Glutamatergic neuron (in vitro differentiated cells): ENCODE measurements at places on chromosomes 12 and 14. TPM values are rescaled to one million over a fixed set of nuclear protein-coding genes. Genes with fewer than 3 reads are reported as not detected.

DNA sequence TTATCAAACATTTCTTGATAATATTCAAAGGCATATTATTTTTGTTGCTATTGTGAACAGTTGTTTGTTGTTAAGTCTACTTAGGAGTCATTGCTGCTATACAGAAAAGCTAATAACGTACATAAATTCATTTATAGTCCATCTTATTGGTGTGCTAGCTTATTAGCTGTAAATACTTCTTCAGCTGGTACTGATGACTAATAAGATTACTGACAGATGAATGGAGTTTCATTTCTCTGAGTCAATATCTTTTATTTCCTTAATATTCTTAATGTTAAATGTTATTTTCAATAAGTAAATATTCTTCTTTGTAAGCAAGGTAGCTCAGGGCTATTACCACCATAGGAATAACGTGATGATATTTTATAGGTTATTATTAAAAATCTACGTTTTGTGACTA is 139.4 kb upstream of the SLCO1C1 start:
- DNase-seq, result no peak

- no peak for DNase-seq
These were observed 64.3 kb upstream of the STON2 start for GRCh38 chr14:81464253-81465002.

GRCh38 chr14:23370221-23370620 is 2.4 kb upstream of the IL25 start:
- no peak for DNase-seq

The ACSM4 gene
- not detected for total RNA-seq

The SPTLC2 gene
- total RNA-seq, result 33.9 TPM

DNA sequence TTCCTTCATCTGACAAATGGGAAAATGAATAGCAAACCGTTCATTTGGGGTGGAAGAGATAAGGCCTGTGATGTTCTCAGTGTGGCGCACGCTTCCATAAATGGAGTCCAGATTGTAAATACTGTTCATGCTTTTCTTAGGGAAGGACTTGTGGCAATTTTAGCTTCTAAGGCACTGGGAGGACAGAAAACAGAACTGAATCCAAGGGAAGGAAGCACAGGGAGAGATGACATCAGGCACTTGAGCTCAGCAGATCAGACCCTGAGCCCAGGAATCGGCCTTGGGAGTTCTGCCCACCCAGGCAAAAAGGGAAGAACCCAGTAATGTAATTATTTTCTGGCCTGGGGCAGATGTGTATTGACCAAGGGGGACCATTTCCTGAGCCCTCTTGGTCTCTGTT is 7.2 kb upstream of the SH2B3 start:
- no peak for DNase-seq

The TRAF3 gene
- total RNA-seq, result 16.7 TPM

DNA sequence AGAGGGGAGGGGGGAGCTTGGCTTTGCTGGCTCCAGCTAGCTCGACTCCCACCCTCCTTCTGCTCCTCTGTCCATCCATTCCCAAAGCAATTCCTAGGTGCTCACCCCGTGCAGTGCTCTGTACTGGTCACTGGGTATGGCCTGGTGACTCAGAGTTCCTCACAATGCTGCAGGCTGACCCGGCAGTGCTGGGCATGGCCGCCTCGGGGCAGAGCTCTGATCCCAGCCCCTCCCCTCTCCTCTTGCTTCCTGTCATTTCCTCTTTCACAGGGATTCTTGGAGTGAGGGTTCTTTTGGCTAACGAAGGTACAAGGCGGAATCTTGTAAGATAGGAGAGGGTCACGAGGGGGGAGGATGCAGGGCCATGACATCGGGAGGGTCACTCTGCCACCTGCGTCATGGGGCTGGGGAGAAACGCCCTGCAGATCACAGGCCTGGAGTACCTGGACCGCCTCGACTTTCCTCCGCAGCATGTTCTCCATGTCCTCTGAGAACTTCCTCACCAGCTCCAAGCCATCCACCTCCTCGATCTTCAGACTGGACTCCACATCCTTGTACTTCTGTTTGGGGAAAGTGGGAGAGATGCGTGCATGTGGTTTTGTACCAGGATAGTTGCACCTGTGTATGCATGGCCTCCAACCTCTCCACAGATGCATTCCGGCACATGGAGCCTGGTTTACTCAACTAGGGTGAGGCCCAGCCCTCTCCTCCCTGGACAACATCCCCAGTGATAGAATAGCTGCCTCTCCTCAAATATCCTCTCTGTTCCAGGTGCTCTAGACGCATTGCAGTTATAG is 5.7 kb downstream of the CACNA2D4 start:
- DNase-seq, result no peak

DNA sequence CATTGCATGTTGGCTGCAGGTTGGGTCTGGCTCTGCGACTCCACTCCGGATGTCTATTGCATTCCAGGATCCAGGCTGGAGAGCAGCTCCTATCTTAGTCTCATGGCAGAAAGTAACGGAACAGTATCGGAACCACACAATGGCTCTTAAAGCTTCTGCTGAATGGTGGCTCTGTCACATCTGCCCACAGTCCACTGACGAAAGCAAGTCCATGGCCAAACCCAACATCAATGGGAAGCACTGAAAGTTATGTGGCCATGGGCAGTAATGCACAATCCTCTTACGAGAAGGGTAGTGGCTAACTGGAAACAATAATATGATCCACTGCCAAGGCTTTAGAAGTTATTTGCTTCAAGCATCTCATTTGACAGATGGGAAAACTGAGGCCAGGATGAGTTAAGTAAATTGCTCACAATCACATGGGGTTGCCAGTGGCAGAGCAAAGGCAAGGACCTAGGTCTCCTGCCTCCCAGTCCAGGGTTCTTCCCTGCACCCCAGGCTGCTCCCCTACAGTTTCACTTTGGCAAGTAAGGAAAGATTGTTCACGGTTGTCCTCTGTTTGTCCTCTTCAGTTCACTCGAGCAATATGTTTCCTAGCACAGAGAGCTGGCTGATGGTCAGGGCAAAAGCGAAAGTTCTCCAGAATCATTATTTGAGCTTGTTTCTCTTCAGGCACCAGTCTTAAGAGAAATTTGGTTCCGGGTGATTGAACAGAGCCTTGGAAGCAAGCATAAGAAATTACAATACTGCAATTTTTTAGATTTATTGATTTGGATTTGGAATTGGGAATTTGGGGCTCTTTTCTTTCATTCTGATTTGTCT is 54.2 kb downstream of the CKAP4 start:
- no peak for DNase-seq

- DNase-seq, result no peak
These were observed 65.6 kb downstream of the CCDC88C start for GRCh38 chr14:91352053-91352452.

The BMP4 gene
- 3.7 TPM for total RNA-seq

GRCh38 chr12:78040111-78040510 is 209.4 kb downstream of the NAV3 start:
- DNase-seq, result no peak

The IQSEC3 gene
- total RNA-seq, result 41.4 TPM

The CCDC88C gene
- total RNA-seq, result 68.0 TPM

The POU6F1 gene
- total RNA-seq, result 6.0 TPM

- DNase-seq, result no peak
These were observed 28.2 kb downstream of the RPGRIP1 start for GRCh38 chr14:21308132-21308478.

The ABCD2 gene
- total RNA-seq, result 4.2 TPM

The BHLHE41 gene
- 3.6 TPM for total RNA-seq

The GPR68 gene
- total RNA-seq, result not detected

DNA sequence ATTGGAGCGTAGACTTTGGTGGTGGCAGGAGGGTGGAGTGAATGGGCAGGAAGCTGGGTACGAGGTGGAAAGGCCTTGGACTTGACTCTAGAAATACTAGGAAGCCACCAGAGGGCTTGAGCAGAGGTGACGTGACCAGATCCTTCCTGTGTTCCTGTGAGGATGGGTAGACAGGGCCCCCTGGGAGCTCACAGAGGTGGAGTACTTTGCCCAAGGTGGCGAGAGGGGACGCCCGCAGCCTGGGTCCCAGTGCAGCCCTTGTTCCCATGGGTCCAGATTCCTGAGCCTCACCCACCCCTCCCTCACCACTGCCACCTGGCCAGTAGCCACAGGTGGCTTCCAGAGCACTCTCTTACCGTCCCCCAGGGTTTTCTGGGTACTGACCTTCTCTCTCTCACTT is 89.8 kb downstream of the KIF26A start:
- peak; percentile 5 for DNase-seq

The GNS gene
- 145 TPM for total RNA-seq

DNA sequence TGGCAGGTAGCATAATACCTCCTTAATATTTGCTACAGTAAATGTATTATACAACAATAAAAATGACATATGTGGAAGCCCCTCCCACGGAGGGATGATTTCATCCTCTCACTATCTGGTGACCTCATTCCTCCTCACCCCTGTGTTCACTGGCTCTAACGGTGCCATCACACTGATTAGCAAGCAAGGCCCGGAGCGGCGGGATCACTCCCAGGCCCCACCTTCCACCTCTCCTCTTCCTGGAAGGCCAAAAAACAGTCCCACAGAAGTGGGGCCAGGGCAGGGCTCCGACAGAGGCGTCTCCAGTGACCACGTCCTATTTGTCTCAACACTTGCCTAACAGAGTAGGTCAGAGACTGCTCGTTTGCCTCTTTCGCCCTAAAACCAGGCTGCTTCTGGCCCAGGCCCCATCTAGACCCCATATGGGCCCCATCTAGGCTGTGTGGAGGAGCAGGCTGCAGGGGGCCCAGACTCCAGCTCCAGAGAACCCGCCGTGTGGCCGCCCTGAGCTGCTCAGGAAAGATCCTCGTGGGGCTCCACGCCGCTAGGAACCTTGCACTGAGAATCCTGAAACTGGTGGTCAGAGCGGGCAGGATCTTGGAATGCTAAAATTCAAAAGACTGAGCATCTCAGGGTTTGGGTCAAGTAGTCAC is 3.7 kb downstream of the SELPLG start:
- DNase-seq, result peak; percentile 55

DNA sequence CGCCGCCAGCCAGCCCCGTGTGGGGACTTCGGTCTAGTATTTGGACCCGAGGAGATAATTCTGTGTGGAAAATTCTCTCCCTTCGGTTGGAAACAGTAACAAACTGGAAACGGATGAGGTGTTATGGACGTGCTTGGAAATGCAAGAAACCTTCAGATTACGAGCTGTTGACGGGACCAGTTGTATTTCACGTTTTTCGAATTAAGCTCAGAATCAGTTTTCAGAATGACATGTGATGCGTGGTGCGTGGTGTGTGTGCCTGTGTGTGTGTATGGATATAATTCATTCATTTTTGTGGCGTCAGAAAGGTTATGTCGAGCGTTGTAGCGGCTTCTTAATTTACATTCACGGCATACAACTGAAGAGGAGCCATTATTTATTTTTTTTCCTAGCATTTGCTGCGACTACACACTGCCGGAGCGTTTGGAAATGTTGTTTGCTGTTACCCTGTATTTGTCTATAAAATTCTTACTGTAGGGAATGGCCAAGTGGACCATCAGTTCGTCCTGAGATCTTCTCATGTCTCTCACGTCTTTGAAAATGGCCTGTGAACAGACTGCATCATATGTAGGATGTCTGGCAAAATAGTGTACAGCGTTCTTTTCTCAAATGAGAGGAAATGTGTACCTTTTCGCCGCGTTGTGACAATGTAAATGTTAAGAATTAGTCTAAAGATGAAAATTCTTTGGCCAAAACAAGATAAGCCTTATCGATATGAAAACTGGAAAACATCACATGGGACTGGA is 1.3 kb downstream of the TRAF3 start:
- no peak for DNase-seq

DNA sequence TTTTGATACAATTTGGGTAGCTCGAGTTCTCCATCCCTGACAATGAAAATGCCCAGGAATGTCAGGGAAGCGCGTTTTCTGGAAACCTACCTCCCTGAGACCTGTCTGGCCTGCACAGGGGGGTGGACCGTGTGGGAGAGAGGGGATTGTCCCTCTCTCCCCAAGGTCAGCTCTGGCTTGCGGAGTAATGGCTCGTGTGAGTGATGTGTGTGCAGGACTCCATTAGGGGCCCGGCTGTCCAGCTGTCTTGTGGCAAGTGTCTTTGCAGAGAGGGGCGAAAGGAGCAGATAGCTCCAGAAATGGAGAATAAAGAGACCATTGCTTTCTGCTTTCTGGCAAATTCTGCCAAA is 215.3 kb downstream of the CHST11 start:
- DNase-seq, result no peak

GRCh38 chr14:50862036-50862570 is 9.8 kb upstream of the ABHD12B start:
- no peak for DNase-seq

DNA sequence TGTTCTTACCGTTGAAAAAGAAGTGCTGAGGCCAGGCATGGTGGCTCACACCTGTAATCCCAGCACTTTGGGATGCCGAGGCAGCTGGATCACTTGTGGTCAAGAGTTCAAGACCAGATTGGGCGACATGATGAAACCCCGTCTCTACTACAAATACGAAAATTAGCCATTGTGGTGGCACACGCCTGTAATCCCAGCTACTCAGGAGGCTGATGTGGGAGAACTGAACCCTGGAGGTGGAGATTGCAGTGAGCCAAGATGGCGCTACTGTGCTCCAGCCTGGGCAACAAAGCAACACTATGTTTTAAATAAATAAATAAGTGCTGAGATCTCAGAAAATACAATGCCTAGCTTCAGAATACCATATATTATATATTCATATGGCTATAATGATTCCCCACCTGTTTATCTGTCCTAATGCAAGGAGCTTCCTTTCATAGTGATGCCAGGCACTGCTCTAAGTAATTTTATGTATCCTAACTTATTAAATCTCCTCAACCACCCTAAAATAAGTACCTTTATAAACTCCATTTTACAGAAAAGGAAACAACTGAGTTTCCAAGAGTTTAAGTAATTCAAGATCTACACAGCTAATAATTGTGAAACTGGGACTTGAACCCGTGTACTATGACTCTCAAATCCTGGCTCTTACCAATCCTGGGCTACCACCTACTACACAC is 7.3 kb downstream of the PHLDA1 start:
- DNase-seq, result no peak

- no peak for DNase-seq
These were observed 651 bp downstream of the PFKM start for GRCh38 chr12:48119834-48120195.

GRCh38 chr14:51912112-51912786 is 51.8 kb downstream of the GNG2 start:
- DNase-seq, result no peak

The LALBA gene
- not detected for total RNA-seq

DNA sequence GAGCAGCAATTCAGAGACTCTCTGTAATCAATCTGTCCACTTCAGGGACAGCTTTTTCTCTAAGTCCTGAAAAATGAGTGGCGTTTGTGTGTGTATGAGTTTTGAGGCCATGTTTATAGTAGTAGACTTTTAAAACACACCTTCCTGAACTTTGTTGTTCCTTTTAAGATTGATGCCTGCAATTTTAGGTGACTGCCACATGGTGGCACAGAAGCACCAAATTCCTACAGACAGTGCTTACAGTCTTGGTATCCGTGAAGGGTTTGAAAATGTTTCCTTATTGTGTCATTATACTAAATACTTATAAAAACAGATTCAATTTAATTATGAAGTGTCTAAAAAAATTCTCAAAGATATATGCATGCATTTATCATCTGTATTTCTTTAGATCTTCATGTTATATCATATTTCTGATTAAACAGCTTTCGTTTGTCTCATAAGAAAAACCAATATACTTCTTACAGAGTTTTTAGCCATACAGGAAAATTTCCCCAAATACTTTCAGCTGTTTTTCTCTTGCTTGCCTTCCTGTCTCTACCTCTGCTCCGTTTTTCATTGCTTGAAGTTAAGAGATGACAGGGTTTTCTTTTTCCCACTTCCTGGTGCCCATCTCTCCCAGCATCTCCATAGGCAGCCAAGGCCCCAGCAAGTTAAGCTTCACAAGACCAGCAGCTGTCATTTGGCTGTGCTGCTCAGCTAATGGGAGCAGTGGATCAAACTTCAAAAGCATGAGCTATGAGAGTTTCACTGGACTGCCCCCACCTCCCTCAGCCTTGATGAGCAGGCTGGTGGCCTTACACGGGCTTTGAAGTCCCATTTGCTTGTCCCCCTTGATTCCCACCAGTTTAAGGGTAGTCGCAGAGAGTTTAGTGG is 259.6 kb downstream of the AKAP6 start:
- no peak for DNase-seq
